ENCODE measurements at places on chromosomes 2 and 18.

GRCh38 chr2:165833156-165833555 is 39.1 kb upstream of the GALNT3 start:
- no peak for DNase-seq

- DNase-seq, result no peak
Observed at GRCh38 chr2:228628682-228629081, 447.2 kb upstream of the SPHKAP start.

- no peak for DNase-seq
Observed at GRCh38 chr2:76946631-76947145, 575.5 kb downstream of the LRRTM4 start.

- DNase-seq, result no peak
Observed at GRCh38 chr2:1375794-1376193, 37.5 kb upstream of the TPO start.

DNA sequence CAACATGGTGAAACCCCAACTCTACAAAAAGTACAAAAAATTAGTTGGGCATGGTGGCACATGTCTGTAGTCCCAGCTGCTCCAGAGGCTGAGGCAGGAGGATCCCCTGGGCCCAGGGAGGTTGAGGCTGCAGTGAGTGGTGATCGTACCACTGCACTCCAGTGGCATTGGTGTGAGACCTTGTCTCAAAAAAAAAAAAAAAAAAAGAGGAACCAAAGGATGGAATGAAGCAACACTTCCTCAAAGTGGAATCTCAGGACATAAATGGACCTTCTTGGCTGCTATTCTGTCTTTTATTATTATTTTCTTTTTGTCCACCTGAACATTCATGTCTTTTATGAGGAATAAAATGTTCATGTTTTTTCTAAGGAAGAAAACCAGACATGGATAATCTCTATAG is 13.7 kb downstream of the GEMIN6 start:
- no peak for DNase-seq

- no peak for DNase-seq
Observed at GRCh38 chr18:30618567-30618966, 424.0 kb downstream of the DSC3 start.

- DNase-seq, result peak; percentile 6
Observed at GRCh38 chr18:26089293-26090129, 902 bp downstream of the SS18 start.

GRCh38 chr2:34534761-34535160 is 935.7 kb upstream of the FAM98A start:
- DNase-seq, result no peak

GRCh38 chr2:170679607-170680079 is 35.5 kb upstream of the SP5 start:
- DNase-seq, result no peak

DNA sequence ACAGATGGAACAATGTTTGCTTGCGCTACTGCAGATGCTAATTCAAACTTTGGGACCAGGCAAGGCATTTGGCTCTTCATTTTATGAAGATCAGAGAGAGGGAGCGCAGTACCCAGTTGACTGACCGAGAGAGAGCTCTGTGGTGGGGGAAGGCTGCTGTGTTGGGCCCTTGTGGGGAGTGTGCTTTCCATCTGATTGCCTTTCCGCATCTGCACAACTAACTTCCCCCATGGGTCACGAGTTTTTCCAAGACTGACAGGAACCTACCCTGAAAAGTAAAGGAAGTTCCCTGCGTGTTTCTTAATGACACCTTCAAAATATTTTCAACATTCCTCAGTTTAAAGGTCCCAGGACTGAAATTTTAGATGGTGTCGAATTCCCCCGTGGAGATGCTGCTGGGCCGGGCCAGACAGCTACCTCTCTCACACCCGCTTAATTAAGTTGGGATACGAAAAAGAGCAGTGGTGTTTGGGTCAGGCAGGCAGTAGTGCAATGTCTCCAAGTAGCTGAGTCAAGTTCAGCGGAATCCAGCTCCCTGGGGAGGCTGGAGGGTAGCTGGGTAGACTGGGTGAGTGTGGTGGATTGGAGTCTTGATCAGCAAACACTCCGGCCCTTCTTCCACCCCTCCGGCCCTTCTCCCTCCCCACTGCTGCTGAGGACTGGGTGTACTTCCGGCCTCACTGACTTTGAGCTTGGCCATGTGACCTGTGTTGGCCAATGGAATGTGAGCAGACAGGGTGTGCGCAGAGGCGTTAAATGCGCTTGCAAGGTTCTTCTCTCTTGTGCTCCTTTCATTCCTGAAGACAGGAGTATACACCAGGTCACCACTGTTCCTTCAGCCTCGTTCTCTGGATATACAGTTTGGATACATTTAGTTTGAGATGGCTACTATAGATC is 2.3 kb upstream of the ARHGAP25 start:
- DNase-seq, result no peak

GRCh38 chr2:220660277-220661145 is 911.6 kb downstream of the EPHA4 start:
- no peak for DNase-seq

GRCh38 chr2:239587841-239588240 is 187.0 kb upstream of the HDAC4 start:
- DNase-seq, result no peak

DNA sequence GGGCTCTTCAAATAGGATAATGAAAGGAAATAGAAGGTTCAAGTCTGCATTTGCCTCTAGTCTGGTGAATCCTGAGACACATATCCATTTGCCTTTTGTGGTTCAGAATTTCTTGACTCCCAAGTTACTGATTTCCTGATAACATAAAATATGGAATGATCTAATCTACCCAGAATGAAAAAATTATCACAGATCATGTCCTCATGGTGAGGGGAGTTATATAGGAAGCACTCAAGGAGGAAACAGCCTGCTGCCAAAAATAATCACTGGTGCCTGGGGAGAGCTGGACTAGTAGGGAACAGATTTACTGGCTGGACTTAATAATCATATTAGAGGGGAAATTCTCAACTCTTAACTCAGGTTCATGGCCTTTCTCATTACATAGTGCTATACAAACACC is 95.5 kb upstream of the STK17B start:
- DNase-seq, result no peak

DNA sequence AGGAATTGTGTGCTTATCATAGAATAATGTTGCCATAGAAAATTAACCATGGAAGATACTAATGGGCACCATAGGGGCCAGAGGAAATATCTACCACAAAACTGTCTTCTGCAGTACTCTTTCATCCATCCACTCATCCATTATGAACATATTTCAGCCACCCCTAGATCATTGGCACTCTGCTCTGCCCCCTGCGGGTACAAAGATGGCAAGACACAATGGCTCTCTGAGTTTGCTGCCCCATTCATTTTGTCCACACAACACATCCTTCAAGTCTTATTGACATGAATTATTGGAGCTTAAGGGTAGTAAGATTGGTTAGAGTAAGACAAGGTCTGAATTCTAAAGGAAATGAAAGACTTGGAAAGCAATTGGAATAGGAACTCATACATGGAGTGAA is 1224.7 kb upstream of the CELF4 start:
- no peak for DNase-seq

GRCh38 chr18:39521164-39521563 is 1955.6 kb upstream of the CELF4 start:
- no peak for DNase-seq

DNA sequence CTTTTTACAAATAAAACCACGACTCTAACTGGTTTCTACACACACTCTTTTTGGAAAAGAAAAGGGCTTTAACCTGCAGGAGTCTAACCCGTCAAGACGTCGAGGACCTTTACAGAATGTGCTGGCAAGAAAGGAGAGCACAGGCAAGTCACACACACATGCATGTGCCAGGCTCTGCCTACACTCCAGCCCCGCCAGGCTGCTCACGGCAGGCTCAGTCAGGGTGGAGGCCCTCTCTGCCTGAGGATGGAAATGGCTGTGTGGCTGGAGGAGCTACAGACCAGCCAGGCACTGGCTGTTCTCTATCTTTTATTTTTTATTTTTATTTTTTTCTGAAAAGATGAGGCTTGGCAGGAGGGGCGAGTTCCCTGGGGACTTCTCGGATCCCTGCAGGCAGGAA is 10.2 kb downstream of the SIX3 start:
- DNase-seq, result no peak

DNA sequence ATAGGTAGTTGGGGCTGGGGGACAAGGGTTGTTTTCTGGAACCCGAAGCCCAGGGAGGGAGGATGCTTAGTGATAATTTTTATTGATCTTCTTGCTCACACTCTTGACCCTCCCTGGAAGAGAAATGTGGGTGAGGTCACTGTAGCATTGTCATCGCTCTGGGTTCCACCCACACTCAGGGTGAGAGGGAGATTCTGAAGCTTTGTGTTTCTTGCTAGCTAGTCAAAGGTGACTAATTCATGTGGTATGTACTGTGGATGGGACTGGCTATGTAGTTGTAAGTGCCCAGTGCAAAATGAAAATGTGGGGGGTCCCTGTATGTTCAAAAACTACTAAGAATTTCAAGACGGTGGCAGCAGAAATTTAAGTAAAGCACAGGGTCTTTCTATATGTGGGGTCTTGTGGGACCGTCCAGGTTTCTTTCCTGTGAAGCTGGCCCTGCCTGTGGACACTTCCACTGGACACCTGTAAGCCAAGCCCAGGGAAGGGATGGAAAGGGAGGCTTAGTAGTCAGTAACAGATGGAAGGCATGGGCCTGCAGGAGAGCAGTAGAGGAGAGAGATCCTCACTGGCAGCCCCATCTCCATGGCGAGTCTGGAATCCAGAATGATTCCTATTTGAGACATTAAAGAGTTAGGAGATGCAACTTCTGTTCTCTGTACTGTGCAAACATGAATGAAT is 35.0 kb downstream of the TSN start:
- no peak for DNase-seq

DNA sequence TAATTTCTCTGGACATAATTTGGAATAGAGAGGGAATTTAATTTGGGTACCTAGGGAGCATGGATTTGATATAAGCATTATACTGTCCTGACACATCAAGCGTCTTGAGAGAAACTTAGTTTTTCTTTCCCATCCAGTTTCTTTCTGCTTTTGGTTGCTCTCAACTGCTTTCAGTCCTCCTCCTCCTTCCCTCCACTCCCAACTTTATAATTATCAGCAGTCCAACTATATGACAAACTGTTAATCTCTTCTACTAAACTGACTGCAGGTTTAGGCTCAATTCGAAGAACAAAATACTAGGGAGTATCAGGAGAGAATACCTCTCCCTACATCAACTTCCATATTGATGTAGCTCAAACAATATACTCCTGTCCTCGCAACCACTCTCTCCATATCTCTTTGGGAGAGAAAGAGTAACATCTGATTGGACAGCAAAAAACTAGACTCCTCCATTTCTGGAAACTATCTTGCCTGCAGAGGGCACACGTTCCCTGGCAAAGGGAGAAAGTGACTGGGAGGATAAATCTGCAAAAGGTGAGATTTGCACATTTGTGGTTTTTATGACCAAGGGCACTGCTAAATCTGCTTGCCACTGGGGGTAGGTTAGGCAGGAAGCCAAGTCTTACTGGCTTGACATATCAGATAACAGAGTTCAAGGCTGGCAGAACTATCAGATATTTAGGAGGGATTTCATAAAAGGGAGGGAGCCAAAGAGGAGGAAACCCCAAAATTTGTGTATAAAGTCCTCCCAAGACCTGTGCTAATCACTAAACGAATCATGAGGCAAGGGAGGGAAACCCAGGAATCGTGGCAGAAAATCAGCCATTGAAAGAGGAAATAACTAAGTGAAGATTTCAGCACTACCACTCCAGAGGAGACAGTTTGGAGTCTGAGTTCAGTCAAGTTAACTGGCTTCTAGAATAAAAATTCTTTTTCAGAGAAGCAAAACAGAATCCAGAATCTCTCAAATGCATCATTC is 40.0 kb downstream of the ICA1L start:
- no peak for DNase-seq

- no peak for DNase-seq
Observed at GRCh38 chr18:59631583-59632181, 65.5 kb downstream of the CCBE1 start.

DNA sequence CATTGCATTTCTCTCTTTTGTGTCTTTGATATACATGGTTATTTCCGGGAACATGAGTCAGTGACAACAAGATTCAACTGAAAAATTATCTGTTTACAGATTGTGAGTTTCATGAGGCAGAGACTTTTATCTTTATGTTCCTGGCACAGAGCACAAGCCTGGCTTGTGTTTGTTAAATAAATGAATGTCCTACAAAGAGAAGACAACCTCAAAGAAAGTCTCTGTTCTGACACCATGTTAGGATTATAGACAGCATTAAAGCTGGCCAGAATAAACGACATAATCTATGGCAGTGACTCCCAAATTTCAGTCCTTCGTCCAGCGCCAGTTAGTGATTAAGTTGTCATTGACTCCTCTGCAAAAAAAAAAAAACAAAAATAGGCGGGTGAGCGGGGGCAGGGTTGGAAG is 97.4 kb upstream of the DNAJC10 start:
- no peak for DNase-seq

- no peak for DNase-seq
Observed at GRCh38 chr2:12767996-12768624, 51.4 kb downstream of the TRIB2 start.

DNA sequence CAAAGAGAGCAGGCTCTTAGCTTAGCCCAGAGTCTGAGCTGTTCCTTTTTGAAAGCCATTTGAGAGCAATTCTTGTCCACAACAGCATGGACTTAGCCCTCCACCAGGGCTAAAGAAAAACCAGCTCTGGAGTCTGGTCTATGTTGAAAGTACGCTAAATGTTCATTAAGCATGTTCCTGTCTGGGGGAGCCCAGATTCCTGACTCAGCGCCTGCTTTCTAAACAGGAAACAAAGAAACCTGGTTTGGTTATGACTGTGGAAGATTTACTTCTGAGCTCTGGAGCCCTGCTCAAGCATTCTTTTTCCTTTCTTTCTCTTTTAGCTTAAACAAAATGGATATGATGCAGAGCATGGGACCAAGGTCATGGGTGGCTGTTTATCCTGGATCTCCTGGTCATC is 279.8 kb downstream of the RBM43 start:
- no peak for DNase-seq

DNA sequence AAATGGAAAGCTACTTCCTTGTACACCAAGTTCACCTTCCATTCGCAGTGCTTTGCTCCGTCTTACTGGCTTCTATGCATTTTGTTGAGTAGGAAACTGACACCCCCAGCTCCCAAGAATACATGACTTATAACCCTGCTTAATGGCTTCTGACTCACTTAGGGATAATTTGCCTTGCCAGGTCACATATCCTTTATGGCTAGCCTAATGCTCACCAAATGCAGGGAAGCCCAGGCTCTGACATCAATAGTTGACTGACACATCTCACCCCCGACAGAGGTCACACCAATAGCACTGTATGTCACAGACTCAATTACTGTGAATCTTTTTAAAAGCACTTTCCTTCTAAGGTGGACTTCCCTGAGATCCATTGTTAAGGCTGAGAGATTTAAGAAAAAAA is 147.2 kb downstream of the DTNA start:
- DNase-seq, result no peak

- DNase-seq, result no peak
Observed at GRCh38 chr2:106189764-106190468, 4.2 kb downstream of the UXS1 start.

DNA sequence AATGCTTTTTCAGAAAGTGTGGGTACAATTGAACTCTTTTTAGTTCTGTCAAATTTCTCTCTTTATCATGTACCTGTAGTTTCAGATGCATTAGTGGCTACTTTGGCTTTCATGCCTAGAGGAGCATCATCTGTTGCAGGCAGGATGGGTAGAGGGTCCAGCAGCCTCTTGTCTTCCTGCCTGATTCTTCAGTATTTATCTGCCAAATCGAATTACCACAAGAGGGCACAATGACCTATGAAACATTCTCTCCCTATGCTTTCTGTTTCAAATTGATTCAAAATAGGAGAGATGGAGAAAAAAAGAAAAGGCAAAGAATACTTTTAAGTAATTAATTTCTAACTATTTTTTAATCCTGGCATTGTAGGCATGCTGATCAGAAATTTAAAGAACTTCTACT is 477.2 kb downstream of the TRIB2 start:
- peak; percentile 28 for DNase-seq

GRCh38 chr18:45435810-45436209 is 179.5 kb upstream of the SLC14A2 start:
- DNase-seq, result no peak

All from NCI-H1417 treated with DMSO at 0.1 percent for 48 hours (cell line).